IMR-90 (cell line): ENCODE measurements at places on chromosomes 2 and 18. TPM values are rescaled to one million over a fixed set of nuclear protein-coding genes. Genes with fewer than 3 reads are reported as not detected.

GRCh38 chr2:163198972-163199371 lies 360.4 kb upstream of the KCNH7 start:
- H3K36me3 ChIP-seq = no peaks in the 10 kb centered on the region
- H3K4me3 ChIP-seq = no peak overlapping the region
- DNase-seq = no peak

Gene METAP1D
- 3.4 and 4.2 TPM in 2 replicates for total RNA-seq

DNA sequence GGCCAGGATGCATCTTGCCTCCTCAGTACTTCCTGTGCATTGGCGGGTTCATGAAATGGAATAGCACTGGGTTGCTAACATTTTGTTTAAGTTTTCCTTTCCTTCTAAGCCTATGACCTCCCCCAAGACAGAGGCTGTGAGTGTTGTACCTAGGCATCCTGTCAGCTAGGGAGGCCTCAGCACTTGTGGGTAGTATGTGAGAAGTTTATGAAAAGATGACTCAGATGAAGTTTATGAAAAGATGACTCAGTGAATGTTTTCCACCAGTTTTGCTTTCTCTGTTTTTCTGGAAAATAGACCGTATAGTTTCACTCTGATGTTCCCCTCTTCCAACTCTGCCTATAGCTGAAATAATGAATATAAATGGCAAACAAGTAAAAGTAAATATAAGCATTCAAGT lies 412.9 kb downstream of the TMEM182 start:
- no peak overlapping the region for H3K4me3 ChIP-seq
- H3K36me3 ChIP-seq = no peaks in the 10 kb centered on the region
- no peaks in the 10 kb centered on the region for H3K27me3 ChIP-seq
- no peak overlapping the region for H3K27ac ChIP-seq
- no peak for DNase-seq

Gene ATOH8
- total RNA-seq = 7.8 and 7.9 TPM in 2 replicates

- no peak overlapping the region for H3K4me3 ChIP-seq
- peaks cover 2% of the 10 kb centered on the region for H3K4me1 ChIP-seq
- H3K36me3 ChIP-seq = no peaks in the 10 kb centered on the region
- H3K27me3 ChIP-seq = no peaks in the 10 kb centered on the region
- no peak overlapping the region for H3K27ac ChIP-seq
Measured at GRCh38 chr2:187435756-187436155, 12.3 kb downstream of the CALCRL start.

DNA sequence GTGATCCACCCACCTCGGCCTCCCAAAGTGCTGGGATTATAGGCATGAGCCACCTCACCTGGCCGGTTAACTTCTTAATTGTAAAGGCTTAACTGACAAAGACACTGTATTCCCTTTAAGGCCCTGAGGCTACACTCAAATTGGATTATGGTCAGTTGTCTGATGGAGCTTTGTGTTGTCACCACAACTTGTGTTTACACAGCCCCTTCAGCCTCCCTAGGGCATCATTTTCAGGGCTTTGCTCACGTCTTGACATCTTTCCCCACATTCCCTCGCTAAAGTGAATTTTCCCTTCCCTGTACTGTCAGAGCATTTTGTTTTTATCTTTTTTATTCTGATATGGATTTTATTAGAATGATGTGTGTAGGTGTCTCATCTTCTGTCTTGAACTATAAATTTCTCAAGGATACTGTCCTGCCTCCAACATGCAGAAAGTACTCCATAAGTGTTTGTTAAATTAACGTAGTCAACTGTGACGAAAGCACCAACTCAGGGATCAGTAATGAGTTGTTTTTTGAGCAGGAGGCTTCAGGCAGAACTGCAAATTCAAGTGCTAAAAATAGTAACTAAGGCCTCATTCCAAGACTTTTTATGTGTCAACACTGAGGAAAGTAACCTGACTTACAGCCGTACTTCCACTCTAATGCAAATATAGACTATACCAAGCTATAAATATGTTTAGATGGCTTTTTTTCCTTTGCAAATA lies 77.1 kb upstream of the NARS1 start:
- H3K4me3 ChIP-seq = no peak overlapping the region
- H3K27me3 ChIP-seq = no peaks in the 10 kb centered on the region
- no peak overlapping the region for H3K27ac ChIP-seq
- DNase-seq = peak; percentile 74
- H3K4me1 ChIP-seq = peaks cover 5% of the 10 kb centered on the region; the same call in 1 of the 2 replicates
- H3K36me3 ChIP-seq = peaks cover 17% of the 10 kb centered on the region

Gene AQP4
- not detected in 2 replicates for total RNA-seq

DNA sequence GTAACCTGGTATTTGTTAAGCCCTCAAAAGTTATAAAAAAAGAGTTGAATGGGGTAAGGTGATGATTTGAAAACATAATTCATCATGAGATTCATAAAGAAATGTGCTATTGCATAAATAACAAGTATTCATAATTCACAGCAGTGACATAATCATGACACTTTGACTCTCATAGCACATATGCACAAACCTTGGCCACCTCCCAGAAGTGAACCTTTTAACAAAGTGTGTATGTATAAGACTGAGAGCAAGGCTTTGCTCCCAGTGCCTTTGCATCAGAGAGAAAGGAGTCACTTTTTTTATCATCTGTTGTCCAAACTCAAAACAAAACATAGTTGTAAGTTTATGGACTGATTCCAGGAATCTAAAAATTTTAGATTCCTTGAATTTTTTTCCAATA lies 15.0 kb upstream of the HTR2B start:
- DNase-seq = no peak
- no peaks in the 10 kb centered on the region for H3K27me3 ChIP-seq
- H3K4me3 ChIP-seq = no peak overlapping the region
- H3K4me1 ChIP-seq = peaks cover 2% of the 10 kb centered on the region
- no peaks in the 10 kb centered on the region; the same call in 1 of the 2 replicates for H3K36me3 ChIP-seq
- no peak overlapping the region; the same call in 1 of the 2 replicates for H3K27ac ChIP-seq

- peak; percentile 24 for DNase-seq
- no peaks in the 10 kb centered on the region for H3K27me3 ChIP-seq
- H3K36me3 ChIP-seq = no peaks in the 10 kb centered on the region
- no peak overlapping the region for H3K4me3 ChIP-seq
- H3K4me1 ChIP-seq = peaks cover 1% of the 10 kb centered on the region; the same call in 1 of the 2 replicates
- H3K27ac ChIP-seq = no peak overlapping the region
Measured at GRCh38 chr2:112731479-112731878, 10.7 kb downstream of the NT5DC4 start.

Gene CEP76
- 8.1 and 8.3 TPM in 2 replicates for total RNA-seq
